ENCODE measurements at places on chromosomes 3 and 15.

DNA sequence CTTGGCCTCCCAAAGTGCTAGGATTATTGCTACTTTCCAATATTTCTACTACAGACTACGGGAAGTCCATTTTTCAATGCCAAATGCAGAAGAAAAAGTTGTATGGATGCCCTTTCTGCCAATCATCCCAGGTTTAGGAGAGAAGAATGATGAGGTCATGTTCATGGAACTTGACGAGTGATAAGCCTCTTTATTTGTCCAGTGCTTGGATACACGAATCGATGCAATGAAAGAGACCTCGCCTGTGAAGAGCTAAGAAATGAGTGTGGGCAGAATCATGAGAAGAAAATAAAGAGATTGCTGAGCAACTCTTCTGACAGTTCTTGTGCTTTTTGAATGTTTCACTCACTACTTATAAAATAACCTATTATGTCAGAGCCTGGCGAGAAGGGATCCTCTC is 996 bp upstream of the SLC28A1 start:
- no peak for DNase-seq

DNA sequence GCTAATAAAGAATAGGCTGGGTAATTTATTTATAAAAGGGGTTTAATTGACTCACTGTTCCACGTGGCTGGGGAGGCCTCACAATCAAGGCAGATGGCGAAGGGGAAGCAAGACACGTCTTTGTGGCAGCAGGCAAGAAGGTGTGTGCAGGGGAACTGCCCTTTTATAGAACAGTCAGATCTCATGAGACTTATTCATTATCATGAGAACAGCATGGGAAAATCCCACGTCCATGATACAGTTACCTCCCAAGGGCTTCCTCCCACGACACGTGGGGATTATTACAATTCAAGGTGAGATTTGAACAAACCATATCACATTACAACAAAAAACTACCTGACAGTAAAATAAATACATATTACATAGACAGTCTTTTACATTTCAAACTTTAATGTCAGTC is 414.9 kb downstream of the NAALADL2 start:
- DNase-seq, result peak; percentile 95

- no peak for DNase-seq
Observed at GRCh38 chr3:12891985-12892839, 50.8 kb upstream of the RPL32 start.

- no peak for DNase-seq
Observed at GRCh38 chr15:69279636-69280035, 19.1 kb upstream of the PAQR5 start.

DNA sequence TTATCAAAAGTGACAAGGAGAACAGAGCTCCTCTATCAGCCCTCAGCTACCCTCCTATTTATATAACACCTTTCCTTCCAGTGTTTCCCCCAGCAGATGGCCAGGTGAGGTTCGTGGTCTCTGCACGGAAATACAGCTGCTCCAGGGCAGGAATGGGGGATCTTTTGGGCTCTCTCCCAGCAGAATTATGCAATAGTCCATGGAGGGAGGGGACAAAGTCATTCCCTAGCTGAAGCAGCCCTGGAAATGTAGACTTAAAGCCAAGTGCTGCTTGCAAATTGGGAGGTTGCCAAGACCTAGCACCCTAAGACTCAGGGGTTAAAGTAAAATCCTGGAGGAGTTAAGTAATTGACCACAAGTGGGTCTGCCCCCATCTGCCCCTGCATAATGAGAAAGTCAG is 256.3 kb downstream of the LRTM1 start:
- DNase-seq, result no peak

DNA sequence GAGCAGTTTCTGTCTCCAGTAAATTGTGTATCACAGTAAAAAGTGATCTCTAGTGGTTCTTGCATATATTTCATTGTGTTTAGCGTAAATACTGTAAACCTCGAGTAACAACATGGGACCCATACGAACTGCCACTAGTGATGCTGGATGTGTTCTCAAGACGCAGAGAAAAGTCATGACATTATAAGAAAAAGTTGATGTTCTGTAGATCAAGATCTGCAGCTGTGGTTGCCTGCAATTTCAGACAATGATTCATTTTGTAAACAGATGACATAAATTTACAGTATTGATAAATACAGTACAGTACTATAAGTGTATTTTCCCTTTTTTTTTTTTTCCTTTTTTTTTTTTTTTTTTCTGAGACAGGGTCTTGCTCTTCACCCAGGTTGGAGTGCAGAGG is 100.1 kb downstream of the DPH6 start:
- no peak for DNase-seq

GRCh38 chr3:38618343-38618742 is 31.1 kb downstream of the SCN5A start:
- no peak for DNase-seq

GRCh38 chr3:138210528-138210927 is 23.4 kb downstream of the ARMC8 start:
- no peak for DNase-seq

DNA sequence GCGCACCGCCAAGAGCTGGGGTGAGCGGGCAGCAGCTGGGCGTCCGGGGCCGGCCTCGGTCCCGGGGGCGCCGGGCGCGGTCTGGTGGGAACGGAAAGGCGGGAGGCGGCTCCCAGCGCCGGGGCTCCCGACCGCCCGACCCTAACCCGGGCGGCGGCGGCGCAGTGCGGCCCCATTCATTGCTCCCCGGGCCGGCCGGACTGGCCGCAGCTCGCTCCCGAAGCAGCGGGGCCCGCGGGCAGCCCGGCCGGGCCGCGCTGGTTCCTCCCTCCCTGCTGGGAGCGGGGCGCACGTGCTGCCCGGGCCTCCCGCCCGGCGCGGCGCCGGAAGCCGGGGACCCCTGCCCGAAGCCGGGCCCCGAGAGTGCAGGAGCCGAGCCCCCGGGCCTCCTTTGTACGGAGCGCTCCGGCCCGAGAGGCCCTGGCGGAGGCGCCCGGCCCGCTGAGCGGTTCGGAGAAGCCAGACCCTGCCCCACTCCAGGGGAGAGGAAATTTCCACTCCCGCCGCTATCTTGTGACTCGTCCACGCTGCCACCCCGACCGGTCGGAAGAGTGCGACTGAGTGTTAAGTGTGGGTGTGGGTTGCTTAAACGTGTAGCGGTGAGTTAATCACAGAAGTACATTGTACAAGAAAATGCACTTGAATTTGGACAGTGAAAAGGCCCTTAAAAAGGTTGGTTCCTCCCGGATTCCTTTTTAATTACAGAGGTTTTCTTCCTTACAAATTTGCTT is 613 bp downstream of the ATP1B3 start:
- no peak for DNase-seq

DNA sequence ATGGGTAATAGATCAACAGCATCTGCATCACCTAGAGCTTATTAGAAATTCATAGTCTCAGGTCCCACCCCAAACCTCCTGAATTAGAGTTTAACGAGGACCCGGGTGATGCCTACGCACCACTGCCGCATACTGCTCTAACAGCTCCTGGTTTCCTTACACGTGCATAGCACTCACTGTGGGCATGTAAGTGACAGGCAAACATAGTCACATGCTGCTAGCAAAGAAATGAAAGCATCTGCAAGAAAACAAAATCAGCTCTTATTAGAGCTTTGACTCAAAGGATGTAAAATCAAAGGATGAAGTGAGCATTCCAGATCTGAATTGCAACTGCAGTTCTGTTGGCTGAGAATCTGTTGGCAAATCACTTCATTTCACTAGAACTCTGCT is 19.1 kb upstream of the RIOX2 start:
- DNase-seq, result no peak

- DNase-seq, result no peak
Observed at GRCh38 chr3:15794842-15795650, 2.7 kb downstream of the ANKRD28 start.

GRCh38 chr3:4805662-4806061 is 173.6 kb upstream of the BHLHE40 start:
- no peak for DNase-seq

GRCh38 chr15:48645558-48646330 is at the start of gene FBN1:
Gene FBN1, minus strand, starts transcription at chr15:48645709. Its CDS starts 940 bp downstream, at chr15:48644769.
- DNase-seq, result no peak

GRCh38 chr3:13008155-13008995 is 64.9 kb downstream of the IQSEC1 start:
- DNase-seq, result no peak

GRCh38 chr3:31704591-31705179 is 172.0 kb downstream of the STT3B start:
- DNase-seq, result no peak

GRCh38 chr3:136258199-136258598 is 8.1 kb downstream of the PCCB start:
- no peak for DNase-seq

- no peak for DNase-seq
Observed at GRCh38 chr3:10205451-10206165, 40.9 kb downstream of the IRAK2 start.

GRCh38 chr3:18044971-18045880 is 302.8 kb upstream of the TBC1D5 start:
- DNase-seq, result no peak

DNA sequence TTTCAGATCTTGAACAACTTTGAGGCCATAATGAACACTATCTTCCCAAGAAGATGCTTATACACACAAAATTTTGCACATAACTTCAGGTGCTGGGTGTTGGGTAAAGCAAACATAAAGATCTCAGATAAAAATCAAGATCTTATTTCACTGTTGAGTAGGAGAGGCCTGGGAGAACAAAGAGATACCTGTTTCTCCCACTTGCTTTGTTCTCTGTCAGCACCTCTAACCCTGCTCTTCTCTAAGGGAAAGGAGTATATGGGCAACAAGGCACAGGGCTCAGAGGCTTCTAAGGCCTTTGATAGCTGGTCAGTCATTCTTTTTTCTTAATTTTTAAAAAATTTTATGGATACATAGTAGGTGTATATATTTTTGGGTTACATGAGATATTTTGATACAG is 3.6 kb upstream of the GK5 start:
- DNase-seq, result no peak

GRCh38 chr3:169145540-169146178 is 517.9 kb downstream of the MECOM start:
- DNase-seq, result no peak

GRCh38 chr15:63597038-63597790 is at the start of gene FBXL22:
Gene FBXL22, plus strand, starts transcription at chr15:63597387. Its CDS starts 6 bp downstream, at chr15:63597393.
- DNase-seq, result no peak

DNA sequence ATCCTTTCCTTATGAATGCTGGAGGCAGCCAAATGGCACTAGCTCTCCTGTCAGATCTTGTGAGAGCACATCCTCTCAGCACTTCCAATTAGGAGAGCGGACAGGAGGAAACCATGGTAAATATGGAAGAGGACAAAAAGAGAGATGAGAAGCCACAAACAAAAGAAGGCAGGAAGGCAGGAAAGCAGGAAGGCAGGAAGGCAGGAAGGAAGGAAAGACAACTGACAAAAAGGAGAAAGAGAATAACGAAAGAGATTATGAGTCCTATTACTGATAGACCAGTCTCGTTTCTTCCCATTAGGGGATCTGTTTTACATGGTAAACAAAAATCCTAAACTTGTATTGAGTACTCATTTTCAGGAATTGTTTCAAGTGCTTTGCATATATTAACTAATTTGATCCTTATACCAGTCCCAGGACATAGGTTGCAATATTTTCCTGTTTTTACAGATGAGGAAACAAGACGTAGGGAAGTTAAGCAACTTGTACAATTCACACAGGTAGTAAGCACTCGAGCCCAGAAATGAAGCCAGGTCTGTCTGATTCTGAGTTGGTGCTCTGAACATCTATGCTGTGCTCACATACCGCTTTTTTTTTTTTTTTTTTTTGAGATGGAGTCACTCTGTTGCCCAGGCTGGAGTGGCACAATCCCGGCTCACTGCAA is 4.2 kb downstream of the BCL2A1 start:
- no peak for DNase-seq

GRCh38 chr15:25652704-25653103 is 210.4 kb downstream of the ATP10A start:
- DNase-seq, result no peak

DNA sequence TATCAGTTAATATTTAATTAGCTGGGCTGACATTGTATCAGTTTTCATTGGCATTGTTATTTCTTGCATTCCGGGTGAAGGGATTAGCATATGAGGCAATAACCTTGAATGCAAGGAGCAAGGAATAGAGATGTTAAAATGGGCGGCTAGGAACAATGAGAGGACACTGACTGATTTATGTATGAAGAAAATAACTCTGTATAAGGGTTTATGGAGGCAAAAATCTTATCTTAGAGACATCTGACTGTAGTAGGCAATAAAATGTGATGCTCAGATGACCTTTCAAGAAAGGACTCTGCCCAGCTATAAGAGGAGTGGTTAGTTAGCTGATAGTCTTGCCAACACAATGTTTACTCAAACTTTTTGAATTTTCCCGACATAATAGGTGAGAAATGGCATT is 158.3 kb downstream of the EFHB start:
- no peak for DNase-seq

DNA sequence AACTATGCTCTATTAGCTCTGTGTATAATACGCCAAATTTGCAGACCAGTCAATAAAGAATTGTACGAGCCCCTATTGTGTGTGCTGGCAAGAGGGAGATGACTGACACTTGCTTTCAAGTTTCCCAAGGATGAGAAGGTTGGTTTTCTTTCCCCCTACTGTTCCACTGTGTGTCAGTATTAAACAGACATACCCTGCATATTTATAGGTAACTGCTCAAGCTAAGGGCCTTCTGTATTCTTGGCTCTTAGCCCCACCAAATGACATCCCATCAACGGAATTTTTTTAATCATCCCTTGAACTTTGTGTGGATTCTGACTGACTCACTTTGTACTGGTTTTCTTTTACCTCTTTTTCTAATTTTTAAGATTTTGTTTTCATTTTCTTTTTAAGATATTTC is 60.6 kb upstream of the GYG1 start:
- no peak for DNase-seq

DNA sequence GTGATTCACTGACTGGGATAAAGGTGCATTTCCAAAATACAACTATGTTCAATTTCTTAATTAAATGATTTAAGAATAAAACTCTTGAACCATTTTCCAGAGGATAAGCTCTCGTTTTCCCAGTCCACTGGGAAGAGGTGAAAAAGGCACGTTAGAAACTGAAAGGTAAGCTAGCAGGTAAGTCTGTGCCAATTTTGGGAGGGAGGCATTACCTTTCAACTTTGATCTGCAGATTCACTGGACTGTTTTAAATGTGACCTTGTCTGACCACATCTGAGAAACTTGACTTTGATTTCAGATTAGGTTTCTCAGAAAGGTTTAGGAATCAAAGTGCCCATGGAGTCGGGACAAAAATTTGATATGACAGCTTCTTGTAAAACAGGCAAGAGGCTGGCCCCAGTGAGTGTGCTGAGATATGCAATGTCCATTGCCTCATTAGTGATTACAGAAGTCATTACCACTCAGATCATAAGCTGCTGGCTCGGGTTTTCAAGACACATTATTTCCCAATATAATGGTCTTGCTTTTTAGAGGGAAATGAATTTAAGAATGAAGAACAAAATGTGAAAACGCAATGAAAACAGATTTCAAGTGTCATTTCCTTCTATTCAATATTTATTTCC is 118.8 kb downstream of the ADAMTS9 start:
- DNase-seq, result no peak

- DNase-seq, result no peak
Observed at GRCh38 chr3:177418787-177419186, 221.5 kb upstream of the TBL1XR1 start.

- no peak for DNase-seq
Observed at GRCh38 chr3:151919446-151919845, 46.0 kb downstream of the SUCNR1 start.

Data from NCI-H1436 treated with DMSO at 0.1 percent for 48 hours (cell line).